ENCODE measurements at places on chromosomes 16 and 17.

DNA sequence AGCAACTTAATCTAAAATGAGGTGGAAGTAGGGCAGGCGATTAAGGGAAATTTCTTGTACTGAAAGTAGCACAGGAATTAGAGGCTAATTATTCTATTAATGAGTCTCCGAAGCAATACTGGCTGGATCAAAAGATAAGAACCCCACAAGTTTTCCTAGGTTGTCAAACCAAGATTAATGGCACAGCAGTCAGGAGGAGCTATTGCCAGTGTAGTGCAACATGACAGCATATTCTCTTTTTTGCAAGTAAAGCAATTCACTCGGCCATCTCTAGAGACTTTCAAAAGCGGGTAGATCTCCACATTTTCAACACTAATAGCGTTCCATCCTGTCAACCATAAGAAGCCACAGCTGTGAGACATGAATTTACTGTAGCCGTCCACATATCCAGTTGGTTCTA, 81.2 kb downstream of the CYB561 start:
- DNase-seq: no peak

GRCh38 chr17:48589831-48590606, at the start of gene HOXB3:
Gene HOXB3, minus strand, starts transcription at chr17:48590241. Its CDS starts 37,767 bp downstream, at chr17:48552474.
- DNase-seq: no peak

DNA sequence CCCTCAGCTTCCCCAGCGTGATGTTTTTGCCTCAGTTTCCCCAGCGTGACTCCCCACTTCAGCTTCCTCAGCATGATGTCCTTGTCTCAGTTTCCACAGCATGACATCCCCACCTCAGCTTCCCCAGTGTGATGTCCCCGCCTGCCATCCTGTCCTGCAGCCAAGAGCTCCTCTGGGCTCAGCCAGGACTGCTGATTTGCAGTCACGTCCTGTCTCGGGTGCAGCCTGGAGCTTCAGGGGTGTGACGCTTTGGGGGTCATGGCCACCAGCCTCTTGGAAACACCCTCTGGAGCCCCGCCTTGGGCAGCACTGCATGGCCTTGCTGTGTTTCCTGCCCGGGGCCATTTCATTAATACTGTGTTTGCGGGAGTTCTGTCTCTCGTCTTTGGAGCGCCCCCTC, 16.5 kb upstream of the NUDT16L1 start:
- no peak for DNase-seq

DNA sequence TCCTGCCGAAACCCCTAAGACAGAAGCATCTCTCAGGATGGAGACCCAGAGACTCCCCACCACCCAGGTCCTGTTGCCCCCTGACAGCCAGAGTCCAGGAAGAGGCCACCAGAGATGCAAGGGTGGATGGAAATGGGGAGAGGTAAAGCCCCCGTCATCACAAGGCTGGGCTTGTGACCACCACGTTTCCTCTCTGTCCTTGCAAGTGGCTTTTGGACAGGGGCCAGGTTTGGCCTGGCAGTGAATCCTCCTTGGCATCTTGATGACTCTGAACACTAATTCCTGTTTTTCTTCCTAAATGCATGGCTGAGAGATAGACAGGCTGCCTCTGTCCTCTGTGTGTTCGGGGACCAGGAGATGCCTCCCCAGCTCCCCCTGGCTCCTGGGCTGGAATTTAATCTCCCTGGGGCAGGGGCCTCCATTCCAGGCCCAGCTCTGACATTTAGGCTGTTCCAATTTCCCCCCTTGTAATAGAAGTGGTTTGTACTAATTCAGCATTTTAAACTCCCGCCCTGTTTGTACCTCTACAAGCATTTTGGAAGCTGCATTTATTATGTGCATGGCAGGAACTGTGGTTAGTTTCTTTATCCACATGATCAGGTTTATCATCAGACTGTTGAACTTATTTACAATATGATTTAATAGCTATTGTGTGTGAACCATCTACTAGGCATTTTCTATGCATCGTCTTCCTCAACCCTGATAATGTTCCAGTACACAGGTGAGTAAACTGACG, 116.1 kb upstream of the IRX6 start:
- DNase-seq: no peak

DNA sequence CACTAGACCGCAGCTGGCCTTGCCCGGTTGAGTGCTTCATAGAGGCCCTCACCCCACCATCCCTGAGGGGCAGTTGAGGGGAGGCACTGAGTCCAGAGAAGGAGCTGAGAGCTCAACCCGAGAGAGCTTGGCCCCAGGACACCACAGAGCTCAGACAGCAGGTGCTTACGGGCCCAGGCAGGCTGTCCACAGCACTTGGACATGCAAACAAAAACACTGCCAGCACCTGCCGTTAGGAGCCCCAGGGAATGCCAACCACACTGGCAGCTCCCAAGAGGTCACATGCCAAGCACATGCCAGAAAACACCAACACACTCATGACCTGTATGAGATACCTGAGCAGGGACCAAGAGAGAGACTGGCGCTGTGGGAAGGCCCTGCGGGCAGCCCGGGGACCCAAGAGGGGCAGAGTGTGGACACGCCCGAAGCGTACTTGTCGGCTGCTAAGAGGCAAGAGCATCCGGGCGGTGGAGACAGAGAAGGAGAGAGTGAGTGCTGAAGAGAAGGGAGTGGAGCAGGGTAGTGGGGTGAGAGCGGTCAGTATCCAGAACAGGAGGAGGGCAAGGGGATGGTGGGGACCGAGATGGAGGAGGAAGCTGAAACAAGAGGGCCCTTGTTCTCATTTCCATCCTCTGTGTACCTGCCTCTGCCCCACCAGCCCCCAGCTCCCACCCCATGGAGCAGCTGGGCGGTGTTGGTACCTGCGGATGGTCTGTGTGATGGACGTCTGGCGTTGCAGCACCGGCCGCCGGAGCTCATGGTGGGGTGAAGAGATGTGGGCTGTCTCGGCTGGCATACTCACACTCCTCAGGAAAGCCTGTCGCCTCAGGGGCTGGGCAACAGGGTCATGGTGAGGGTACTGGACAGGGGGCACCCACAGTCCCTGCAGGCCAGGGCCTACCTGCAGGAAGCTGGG, 8.2 kb downstream of the RHBDF1 start:
- DNase-seq: peak; percentile 58

- no peak for DNase-seq
Measured at GRCh38 chr16:89070590-89070989, 23.1 kb upstream of the ACSF3 start.

DNA sequence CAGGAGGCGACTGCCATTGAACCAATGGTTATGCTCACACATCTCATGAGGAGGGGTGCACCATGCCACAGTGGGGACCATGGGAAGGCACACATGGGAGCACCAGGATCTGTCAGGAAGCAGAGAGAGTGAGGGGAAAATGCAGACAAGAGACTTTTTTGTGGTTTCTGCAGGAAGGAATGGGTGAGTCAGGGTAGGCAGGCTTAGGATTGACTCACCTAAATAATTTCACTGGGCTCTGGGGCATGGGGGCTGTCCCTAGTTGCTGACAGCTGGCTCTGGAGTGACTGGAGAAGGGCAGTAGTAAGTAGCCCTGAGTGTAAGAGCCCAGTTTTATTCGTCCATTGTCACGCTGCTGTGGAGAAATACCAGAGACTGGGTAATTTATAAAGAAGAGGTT, 202.4 kb downstream of the AXIN2 start:
- DNase-seq: no peak

GRCh38 chr17:27109346-27109745, 184.6 kb upstream of the WSB1 start:
- DNase-seq: no peak

GRCh38 chr17:36934692-36935630, 2.3 kb upstream of the LHX1 start:
- DNase-seq: peak; percentile 17

DNA sequence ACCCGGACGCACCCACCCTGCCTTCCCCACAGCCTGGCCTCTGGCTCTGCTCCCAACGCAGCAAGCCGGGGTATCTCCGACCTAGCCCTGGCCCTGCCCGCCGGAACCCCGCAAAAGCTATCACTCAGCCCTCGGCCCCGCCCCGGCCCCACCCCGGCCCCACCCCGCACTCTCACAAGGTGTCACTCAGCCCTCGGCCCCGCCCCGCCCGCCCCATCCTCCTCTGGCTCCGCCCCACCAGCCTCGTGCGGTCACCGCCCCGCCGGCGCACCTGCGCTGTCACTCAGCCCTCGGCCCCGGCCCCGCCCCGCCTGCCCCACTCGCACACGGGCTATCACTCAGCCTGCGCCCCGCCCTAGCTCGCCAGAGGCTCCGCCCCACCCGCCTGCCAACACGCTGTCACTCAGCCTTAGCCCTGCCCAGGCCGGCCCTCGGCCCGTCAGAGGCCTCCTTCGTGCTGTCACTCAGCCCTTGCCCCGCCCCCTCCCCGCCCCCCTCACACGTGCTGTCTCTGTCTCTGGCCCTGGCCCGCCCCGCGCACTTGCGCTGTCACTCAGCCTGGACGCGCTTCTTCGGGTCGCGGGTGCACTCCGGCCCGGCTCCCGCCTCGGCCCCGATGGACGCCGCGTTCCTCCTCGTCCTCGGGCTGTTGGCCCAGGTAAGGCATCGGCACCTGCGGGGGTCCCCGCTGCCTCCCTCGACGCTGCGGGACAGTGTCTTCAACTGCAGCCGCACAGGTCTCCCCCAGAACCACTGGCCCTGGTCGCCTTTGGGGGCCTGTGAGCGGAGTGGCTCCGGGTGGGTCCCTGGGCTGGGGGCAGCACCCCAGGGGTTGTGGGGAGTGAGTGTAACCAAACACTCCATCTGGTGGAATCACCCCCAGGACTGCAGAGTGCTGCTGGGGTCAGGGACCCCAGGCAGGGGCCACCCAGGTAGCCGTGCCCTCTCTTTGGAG, at the start of gene CDH15:
Gene CDH15 (plus strand): TSS at position 533 of the 955 bp plus-strand sequence. CDS start 84 bp downstream, at position 617.
- DNase-seq: peak; percentile 92

- no peak for DNase-seq
Measured at GRCh38 chr17:33560165-33560564, 267.1 kb upstream of the ASIC2 start.

DNA sequence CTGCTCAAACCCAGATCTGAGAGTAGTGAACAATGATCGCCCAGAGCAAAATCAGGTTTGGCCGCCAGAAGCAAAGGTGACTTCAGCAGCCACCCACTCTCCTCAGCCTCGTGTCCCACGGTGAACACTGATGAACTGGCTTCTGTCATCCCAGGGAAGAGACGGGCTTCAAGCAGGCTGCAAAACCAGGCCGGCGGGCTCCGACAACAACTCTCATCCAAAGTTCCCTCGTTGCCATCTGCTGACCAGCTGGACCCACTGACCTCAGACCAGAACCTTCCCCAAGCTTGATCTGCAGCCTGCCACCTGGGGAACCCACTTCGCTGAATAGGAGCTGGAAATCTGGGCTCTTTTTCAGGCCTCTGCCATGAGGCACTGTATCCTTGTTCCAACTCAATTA, 69.6 kb upstream of the MRTFB start:
- no peak for DNase-seq

DNA sequence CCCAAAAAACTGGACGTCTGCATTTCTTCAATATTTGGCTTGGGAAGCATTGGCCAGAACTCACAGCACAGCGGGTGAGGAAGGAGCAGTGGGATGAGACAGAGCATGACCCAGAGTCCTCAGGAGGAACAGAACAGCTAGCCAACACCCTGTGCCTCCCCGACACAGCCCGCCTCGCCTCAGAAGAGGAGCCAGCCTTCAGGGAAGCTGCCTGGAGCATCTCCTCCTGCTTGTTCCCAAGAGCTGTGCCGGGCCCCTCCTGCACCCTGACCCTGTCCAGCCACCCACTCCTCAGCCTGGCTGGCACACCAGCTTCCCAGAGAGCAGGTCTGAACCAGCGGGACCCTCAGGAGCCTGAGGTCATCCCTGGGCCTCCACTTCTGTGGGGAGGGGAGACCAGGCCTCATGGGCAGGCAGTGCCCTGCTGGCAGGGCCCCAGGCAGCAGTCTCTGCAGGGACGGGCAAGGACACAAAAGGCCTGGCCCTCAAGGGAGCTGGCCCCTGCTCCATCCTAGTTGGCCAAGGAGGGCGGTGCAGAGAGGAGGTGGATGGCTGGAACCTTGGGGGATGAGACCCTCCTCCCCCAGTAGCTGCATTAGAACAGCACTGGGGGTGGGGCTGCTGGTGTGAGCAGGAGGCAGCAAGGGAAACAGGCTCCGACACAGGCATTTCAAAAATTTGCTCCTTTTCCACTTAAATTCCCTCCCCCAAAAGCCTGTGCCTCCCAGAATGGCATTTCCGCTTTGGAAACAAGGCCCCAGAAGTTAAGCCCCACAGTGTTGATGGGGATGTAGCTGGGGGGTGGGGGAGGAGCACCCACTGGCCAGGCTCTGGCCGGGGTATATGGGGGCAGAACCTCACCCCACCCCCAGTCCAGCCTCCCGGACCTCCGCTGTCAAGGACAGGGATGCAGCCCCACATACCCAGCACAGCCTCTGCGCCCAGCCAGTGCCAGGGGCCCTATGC, 1.8 kb upstream of the BCAR1 start:
- DNase-seq: no peak

DNA sequence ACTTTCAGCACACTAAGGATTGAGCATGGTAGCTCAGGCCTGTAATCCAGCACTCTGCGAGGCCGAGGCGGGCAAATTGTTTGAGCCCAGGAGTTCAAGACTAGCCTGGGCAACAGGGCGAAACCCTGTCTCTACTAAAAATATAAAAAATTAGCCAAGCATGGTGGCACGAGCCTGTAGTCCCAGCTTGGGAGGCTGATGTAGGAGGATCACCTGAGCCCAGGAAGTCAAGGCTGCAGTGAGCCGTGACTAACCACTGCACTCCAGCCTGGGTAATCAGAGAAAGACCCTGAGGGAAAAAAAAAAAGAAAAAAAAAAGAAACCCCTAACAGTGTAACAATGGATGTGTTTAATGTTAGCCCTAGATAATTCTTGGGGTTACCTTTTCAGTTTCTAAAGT, 24.0 kb downstream of the PARN start:
- DNase-seq: no peak

GRCh38 chr17:27491713-27492190, 35.5 kb downstream of the KSR1 start:
- no peak for DNase-seq

DNA sequence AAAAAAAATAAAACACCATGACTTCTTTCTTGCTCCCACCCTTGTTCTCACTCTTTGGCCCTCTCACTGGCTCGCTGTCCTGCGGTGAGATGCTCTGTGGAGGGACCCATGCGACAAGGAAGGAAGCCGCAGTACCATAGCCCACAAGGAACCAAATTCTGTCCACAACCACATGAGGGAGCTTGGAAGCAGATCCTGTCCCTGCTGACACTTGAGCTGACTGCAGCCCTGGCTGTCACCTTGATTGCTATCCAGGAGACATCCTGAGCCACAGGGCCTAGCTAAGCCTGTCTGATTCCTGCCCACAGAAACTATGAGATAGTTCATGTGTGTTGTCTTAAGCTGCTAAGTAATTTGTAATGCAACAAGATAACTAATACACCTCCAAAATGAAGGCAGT, 4.8 kb upstream of the MT2A start:
- DNase-seq: peak; percentile 25

Data from NCI-H1417 (cell line).